Activated CD4-positive, alpha-beta T cell treated with anti-CD3 and anti-CD28 coated beads, Interleukin-10, Interleukin-2, amounts not matched to agents 100 ng/mL and 50 ng/mL, durations not matched to agents 16 hours and 8 hours (primary cell): ENCODE measurements at places on chromosomes 6 and 20.

DNA sequence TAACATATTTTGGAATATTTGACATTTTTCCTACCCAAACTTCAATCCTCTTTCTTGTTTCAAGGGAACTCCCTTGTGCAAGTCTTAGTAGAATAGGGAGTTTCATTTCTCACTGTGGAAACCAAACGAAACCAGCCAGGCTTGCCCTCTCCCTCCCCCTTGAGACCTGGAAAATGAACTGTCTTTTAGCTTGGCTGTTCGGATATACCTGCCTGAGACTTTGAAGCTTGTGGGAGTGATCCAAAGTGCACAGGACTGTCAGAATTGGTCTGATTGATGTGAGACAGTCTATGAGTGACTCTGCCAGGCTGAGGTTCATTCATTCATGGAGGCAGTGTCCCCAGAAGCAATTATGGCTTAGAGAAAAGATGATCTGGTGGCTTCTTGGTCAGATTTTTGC is 388.1 kb downstream of the EPM2A start:
- DNase-seq: no peak

- DNase-seq: peak; percentile 95
Measured at GRCh38 chr6:42402184-42402583, 49.5 kb downstream of the TRERF1 start.

- DNase-seq: no peak
Measured at GRCh38 chr20:23008667-23009066, 26.4 kb upstream of the SSTR4 start.

DNA sequence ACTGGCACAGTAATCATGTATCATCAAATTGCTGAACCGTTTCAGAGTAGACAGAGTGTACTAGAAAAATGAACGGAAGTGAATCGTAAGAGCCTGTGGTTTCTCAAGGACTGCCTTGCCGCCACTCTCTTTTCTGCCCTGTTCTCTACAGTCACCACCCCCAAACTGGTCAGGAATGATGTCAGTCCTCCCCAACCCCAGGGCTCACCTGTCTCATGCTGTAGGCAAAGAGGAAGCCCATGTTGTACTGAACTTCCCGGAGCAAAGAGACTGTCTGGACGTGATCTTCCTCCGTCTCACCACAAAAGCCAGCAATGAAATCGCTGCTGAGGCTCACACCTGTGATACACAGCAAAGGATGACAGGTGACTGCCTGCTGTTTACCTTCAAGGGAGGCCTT is 31.0 kb downstream of the CDK5RAP1 start:
- DNase-seq: peak; percentile 73

DNA sequence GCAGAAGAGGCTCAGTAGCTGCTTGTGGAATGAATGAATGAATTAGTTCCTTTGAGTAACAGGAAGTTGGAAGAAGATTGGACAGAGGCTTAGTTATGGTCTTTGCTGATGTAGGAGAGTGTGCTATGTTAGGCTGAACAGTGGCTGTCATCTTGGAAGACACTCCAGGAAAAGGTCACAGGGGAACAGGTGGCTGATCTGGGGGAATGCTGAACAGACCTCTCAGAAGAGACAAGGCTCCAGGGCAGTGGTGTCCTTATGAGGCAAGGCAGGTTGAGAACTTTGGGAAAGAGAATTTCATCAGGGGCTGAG is 62.3 kb downstream of the UTRN start:
- no peak for DNase-seq

- no peak for DNase-seq
Measured at GRCh38 chr6:65436281-65436680, 270.7 kb downstream of the EYS start.

- DNase-seq: no peak
Measured at GRCh38 chr20:10658051-10658823, 15.6 kb downstream of the JAG1 start.

- DNase-seq: no peak
Measured at GRCh38 chr6:79257381-79258205, 23.1 kb upstream of the HMGN3 start.

DNA sequence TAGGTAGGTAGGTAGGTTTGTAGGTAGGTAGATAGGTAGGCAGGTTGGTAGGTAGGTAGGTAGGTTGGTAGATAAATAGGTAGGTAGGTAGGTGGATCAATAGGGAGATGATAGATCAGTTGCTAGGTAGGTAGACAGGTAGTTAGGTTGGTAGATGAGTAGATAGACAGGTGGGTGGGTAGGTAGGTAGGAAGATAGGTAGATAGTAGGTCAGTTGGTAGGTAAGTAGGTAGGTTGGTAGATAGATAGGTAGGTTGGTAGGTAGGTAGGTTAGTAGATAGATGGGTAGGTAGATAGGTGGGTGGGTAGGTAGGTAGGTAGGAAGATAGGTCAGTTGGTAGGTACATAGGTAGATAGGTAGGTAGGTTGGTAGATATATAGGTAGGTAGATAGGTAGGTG is 72.0 kb upstream of the PDE10A start:
- no peak for DNase-seq

- no peak for DNase-seq
Measured at GRCh38 chr6:108437821-108438220, 122.9 kb upstream of the FOXO3 start.

DNA sequence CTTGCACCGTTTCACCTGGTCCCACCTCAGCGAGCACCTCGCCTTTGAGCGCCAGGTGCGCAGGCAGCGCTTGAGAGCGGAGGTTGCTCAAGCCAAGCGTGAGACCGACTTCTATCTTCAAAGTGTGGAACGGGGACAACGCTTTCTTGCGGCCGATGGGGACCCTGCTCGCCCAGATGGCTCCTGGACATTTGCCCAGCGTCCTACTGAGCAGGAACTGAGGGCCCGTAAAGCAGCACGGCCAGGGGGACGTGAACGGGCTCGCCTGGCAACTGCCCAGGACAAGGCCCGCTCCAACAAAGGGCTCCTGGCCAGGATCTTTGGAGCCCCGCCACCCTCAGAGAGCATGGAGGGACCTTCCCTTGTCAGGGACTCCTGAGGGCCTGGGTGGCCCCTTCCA is 1.5 kb downstream of the ABT1 start:
- DNase-seq: no peak

DNA sequence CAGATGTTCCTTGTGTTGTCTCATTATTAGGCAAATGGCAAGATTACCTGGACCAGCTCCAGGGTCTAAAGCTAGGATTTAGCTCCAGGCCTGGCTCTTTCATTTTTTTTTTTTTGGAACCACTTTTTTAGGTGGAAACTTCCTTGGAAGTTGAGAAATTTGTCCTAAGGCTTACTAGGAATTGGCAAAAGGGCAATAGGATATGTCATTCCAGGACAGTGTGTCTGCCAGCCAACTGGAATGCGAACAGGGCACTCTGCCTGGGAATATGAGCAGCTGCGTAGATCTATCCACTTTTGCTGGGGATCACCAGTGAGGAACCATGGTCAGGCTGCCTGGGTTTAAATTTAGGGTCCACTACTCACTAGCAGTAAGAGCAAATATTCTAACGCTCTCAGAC is 304.0 kb downstream of the TSHZ2 start:
- no peak for DNase-seq

DNA sequence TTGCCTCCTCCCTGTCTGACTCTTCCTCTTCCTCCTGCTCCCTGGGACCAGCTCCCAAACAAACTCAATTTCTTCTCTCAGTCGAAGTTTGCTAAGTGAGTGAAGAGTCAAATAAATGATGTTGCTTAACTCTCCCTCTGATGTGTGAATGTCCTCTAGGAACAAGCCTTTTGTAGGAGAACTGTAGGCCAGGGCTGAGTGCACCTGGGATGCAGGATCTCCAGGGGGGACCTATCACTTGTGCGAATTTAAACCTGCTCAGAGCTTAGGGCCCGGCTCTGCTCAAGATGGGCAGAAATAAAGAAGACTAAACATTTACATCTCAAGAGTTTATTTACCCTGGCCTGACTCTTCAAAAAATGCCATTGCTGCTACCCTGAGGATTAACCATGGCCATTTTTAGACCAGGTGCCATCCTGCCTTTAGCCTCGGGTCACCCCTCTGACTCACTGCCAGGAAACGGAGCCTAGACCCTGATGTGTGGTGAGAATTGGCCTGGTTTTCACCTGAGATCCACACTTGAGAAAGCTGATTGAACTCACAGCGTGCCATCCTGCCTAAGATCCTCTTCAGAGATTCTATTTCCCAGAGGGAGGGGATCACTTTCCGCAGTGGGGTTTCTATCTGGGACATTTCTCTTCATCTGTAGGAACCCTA is 63.6 kb upstream of the CD93 start:
- DNase-seq: no peak

DNA sequence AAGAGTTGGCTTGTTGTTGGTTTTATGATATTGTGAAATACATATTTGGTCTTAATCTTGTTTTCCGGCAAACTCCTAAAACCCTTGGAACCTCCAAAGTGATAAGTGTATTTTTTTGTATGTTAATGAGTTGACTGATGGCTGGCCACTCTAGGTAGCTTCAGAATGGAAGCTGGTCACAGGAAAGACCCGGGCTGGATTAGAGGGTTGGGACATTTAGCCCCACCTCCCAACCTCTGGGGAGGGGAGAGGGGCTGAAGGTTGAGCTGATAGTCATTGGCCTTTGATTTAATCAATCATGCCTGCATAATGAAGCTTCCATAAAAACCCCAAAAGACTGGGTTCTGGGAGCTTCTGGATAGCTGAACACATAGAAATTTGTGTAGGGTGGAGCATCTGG is 42.7 kb downstream of the SASH1 start:
- no peak for DNase-seq

- no peak for DNase-seq
Measured at GRCh38 chr20:23103284-23104018, 17.3 kb upstream of the CD93 start.

GRCh38 chr20:59149678-59150504 is 13.7 kb upstream of the ZNF831 start:
- DNase-seq: peak; percentile 86

GRCh38 chr6:81751388-81752083 is 945 bp downstream of the TENT5A start:
- no peak for DNase-seq

GRCh38 chr6:16514249-16514648 is 247.0 kb downstream of the ATXN1 start:
- DNase-seq: peak; percentile 64

- DNase-seq: no peak
Measured at GRCh38 chr6:165096868-165097267, 212.5 kb downstream of the C6orf118 start.

DNA sequence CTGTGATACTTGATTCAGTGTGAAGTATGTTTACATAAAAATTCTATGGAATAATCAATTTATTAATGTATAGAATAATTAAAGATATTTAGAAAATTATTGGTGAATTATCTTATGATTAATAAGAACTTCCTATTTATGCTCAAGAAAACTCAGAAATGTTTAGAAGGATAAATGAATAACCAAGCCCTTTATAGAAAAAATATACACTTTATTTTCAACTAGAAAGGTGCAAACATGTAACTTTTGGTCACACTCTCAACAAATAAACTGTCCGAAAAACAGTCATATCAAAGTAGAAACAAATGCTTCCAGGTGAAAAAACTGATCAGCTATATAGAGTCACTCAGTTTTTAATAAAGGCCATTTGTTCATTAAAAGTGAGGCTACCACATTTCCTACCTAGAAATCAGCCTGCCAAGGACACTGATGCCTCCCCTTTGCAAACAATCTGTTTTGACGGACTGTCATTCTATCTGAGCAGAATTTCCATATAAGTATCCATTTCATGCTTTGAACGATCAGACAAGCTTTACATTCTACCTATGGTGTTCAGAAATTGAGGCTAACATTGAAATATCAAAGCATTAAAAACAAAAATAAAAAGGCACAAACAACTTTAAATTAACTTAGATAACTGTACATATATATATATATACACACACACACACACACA is 3.0 kb downstream of the CCN2 start:
- no peak for DNase-seq

GRCh38 chr20:5039255-5039657 is 37.9 kb upstream of the SLC23A2 start:
- DNase-seq: peak; percentile 38

- DNase-seq: no peak
Measured at GRCh38 chr6:89501222-89501621, 68.3 kb downstream of the ANKRD6 start.

GRCh38 chr6:8436966-8437365 is 1.6 kb upstream of the SLC35B3 start:
- DNase-seq: no peak

DNA sequence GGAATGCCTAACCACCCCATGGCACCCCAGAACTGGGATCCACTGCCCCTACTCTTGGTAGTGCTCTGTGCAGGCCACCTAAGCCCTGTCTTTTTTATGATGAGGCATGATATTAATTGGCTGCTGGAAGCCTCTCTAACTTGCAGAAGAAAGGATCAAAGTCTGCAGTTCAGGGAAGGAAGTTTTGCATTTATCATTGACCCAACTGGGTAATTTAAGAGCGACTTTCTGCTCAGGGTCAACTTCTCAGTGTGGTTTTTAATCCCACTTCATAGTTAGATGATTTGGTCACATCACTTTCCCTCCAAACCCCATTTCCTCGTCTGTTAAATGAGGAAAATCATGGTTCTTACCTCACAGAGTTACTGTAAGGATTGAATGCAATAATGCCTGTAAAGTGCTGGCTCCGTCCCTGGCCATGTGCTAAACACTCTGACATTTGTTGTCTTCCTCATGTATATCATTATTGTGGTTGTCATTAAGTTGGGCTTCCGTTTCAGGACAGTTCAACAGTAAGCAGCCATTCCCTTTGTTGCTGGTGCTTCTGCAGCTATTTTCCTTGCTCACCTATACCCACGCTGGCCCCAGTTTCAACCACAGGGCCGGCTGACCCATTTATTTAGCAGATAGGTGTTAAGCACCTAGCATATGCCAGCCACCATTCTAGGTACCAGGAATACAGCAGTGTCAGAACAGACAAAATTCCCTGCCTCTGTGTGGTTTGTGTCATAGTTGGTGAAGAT is 14.2 kb downstream of the E2F3 start:
- DNase-seq: no peak

GRCh38 chr6:128515550-128516513 is 4.6 kb downstream of the PTPRK start:
- DNase-seq: no peak

DNA sequence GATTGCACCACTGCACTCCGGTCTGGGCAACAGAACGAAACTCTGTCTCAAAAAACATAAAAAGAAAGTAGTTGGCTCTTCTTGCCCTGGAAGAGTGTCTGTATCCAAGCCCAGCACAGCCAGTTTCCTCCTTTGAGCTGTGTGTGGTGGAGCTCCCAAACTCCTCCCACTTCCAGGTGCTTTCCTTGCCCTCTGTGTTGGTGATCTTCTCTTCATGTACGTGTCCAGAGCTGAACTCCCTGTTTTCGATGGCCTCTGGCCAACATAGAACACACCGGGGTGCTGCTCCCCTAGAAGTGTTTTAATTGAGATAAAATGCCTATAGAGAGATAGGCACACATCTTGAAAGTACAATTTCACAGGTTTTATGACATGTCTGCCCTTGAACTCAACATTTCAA is 16.7 kb upstream of the SGK2 start:
- DNase-seq: no peak

DNA sequence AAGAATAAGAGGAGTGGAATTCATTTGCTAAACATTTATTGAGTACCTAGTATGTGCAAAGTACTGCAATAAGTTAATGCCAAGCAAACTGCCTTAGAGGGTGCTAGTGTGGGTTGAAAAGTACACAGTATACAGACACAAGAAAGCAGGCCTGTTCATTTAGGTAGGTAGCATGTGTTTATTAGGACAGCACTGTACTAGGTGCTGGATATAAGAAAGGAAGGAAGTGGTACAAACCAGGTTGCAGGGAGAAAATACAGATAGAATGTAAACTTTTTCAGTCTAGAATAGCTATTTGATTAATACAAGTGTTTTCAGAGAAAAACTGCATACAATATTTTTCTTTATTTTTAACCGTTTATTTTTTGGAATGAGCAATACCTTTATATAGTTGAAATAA is 68.1 kb downstream of the PHF20 start:
- DNase-seq: no peak

- no peak for DNase-seq
Measured at GRCh38 chr6:130615816-130616215, 211.4 kb upstream of the SMLR1 start.
